ENCODE measurements at places on chromosomes 6 and 20.

GRCh38 chr20:47985092-47985850 lies 200.0 kb upstream of the SULF2 start:
- DNase-seq = no peak

DNA sequence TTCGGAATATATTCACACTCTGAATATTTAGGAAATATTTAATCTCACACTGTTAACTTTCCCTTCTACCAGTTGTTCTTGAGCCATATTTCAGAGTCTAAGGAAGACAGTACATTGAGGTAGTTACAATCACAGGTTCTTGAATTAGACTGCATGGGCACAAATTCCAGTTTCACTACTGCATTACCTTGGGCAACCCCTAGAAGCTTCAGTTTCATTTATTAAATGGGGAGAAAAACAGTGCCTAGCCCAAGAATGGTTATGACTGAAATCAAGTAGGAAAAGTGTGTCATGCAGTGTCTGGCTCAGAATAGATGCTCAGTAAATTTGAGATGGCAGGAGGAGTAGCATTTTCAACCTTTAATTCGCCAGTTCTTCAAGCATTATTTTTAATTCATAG lies 124.5 kb upstream of the SAMD5 start:
- DNase-seq = no peak

- peak; percentile 74 for DNase-seq
Observed at GRCh38 chr6:27630727-27631608, 158.1 kb upstream of the ZNF184 start.

DNA sequence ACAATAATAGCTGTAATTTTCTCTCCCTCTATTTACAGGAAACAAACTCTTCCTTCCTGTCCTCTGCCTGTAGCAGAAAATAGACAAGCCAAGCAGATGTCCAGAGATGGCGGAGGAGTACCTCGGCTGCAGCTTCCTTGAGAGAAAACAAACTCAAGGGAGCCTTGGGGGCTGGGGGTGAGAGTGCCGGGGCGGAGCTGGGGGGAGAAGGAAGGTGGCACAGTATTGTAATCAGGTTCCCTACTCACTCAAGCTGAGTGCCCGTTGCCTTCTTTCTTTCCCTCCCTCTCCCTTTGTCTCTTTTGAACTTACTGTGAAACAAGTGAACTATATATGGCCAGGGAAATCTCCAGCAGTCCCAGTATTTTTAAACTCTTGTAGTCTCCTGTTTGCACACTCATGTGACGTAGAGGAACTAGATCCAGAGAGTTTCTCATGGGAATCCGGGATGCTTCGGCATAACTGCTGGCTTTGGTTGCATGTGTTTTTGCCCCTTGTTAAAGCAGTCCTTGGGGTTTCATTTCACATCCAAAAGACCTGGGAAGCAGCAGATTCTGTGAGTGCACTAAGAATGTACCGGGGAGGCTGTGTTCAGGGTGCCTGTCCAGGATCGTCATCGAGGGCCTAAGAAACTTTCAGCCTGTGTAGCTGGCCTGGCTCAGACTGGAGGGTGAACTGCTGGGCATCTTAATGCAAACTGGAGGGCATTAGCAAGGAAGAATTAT lies 44.6 kb upstream of the HDDC2 start:
- no peak for DNase-seq

GRCh38 chr6:148736774-148737412 lies 9.9 kb upstream of the UST start:
- DNase-seq = no peak

DNA sequence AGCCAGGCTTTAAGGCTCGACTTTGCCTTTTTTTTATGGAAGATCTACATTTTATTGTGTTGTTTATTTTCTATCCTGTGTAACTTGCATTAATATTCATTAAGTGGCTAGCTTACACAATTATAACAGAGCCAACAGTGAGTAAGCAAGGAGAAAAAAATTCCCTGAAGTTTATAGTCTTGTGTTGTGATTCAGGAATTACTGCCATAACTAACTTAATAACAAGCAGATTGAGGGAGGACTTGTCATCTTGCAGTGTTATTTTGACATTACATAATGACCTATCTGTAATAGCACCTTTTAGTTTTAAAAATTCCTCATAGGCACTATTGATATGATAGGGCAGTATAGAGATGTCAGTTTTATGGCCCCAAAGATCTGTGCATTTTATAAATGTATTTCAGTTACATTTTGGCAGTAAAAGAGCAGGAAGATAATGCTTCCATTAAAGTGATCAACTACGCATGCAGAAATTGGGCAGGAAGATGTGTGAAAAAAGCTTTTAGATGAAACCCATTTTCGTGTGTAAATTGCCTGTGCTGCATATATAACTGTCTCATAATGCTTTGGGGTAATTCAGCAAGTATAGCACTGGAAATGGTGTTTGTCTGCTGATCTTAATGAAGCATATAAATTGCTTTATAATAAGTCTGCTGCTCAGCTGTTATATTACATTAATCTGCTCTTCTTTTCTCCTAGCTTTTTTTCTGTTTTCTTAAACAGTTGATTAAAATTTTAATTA lies 123.0 kb downstream of the SMAP1 start:
- DNase-seq = no peak

DNA sequence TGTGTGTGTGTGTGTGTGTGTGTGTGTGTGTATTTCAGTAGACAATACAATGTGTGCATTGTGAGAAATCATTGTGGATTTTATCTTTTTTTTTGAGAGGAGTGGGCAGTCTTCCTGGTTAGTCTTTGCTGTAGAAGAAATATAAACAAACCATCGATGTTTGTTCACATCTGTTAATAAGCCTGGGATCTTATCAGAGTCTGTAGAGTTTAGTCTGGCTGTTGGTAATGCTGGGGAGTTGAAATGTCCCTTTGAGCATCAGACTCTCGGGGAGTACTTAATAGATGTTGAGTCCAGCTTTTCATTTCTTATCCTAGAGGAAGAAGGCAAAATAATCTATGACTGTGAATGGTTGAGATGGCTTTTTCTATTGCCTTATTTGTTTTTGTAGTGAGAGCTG lies 96.6 kb upstream of the SUPT3H start:
- DNase-seq = no peak

DNA sequence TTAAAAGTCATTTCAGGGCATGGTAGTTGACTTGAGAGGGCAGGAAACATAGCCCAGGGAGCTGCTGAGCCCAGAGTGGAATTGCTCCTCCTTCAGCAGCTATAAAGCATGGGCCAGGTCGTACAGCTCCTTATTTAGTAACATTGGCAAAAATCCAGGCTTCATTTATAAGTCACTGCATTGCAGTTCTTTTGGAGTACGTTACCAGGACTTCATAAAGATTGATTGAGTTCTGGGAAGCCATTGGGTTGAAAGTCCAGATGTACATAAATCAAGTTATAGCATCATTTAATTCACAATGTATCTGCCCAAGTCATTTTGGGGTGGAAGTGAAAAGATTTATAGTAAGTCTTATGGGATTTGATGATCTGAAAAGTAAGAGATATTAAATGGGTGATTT lies 53.0 kb upstream of the ANKEF1 start:
- DNase-seq = no peak

DNA sequence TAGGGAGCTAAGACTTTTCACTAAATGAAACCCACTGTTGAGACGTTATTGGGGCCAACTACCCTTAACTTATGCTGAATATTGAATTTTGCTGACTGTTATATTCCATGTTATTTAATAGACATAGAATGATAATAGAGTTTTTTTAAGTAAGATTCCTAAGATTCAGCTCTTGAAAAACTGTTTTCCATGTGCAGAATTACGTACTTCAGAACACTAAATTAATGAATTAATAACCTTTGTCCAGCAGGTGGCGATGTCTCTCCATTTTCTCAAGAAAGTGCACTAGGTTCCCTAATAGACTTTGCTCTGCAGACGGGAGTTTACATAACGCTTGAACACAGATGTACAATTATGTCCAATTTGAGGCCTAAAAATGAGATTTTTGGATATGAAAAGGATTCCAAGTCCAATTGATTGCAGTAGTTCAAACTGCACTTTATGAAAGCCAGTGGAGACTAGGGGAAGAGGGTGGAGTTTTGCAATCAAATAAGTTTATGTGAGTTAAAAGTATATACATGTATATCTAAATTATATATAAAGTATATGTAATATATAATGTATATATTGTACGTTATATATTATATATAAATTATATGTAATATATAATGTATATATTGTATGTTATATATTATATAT lies 282.1 kb downstream of the UST start:
- peak; percentile 95 for DNase-seq

GRCh38 chr6:125421836-125422235 lies 120.1 kb upstream of the HDDC2 start:
- DNase-seq = no peak

GRCh38 chr6:26495281-26495680 lies 4.8 kb upstream of the BTN1A1 start:
- no peak for DNase-seq

DNA sequence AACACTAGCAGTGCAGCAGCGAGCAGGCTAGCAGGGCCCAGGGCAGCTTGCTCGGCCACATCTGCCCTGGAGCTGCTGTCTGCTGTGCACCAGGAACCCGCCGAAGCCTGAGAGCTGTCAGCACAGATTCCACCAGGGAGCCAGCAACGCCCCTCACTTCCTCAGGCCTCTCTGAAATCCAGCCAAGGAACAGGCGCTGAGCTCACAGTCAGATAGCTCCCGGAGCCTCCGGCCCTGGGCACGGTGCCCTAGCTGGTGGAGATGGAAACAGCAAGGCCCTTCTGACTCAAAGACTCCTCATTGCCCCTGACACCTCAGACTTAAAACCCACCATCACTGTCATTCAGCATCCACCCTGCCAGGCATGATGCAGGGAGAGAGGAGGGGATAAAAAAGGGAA lies 839.4 kb downstream of the MAFB start:
- no peak for DNase-seq

DNA sequence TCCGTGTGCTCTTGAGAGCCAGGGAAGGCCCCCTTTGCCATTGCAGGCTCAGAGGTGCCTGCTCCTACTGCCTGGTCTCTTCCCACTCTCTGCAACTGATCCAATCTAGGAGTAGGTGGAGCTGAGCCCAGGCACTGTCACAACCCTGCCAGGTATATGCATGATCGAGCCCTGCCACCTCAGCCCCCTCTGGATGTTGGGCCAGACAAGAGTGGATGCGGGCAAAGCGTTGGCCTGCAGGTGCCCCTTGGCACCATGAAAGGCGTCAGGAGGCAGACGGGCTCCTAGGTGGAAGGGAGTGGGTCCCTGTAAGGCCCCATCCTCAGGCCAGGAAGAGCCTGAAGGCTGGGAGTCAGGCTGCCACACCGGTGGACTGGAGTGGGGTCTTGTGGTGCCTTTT lies 5.9 kb upstream of the OR14J1 start:
- DNase-seq = no peak

DNA sequence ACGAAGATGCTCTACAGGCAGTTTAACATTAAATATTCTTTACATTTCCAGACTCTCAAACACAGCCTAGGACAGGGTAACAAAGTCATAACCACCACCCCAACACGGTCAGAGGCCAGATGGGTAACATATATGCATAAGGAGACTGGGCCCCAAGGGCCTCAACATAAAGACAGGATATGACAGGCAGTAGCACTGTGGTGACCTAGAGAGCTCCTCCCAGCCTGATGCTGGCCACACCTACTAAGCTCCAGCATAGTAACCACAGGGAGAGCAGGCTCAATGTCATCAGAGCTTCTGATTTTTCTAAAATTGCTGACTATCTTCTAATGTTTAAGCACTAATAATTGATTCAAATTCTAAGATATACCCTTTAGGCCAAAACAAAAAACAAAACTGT lies 21.7 kb downstream of the SMLR1 start:
- peak; percentile 40 for DNase-seq

GRCh38 chr20:33541797-33542196 lies 51.9 kb downstream of the CBFA2T2 start:
- DNase-seq = no peak

DNA sequence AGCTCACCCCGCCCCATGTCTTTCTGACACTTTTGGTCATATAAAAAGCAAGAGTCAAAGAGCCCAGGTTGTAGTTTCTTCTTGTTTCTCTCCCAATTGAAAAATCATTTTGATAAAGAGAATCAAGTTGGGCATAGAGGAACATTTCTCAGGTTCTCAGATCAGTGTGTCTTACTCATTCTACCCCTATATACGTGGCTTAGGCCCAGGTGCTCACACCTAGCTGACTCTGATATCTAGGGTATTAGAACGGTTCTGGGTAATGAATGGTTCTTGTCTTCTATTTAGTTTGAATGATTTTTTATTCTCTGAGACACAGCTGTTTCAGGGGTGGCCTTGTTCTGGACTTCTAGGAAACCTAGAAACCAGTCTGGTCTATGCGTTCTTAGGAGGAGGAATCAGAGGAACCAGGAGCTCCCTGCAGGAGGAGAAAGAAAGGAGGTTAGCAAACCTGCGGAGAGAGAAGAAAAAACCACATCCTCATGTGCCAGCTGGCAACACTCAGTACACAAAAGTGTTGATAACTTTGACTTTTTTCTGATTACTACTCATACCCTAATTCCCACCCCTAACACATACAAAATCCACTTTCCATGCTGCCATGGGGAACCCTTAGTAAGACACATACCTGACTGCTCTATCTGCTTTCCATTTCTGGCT lies 178.0 kb downstream of the CLIC5 start:
- peak; percentile 46 for DNase-seq

GRCh38 chr20:62405108-62405980 lies 1.7 kb downstream of the CABLES2 start:
- DNase-seq = peak; percentile 46

GRCh38 chr6:140438346-140438735 lies 1063.9 kb upstream of the CITED2 start:
- no peak for DNase-seq

- no peak for DNase-seq
Observed at GRCh38 chr6:169652896-169653295, 48.9 kb downstream of the WDR27 start.

- no peak for DNase-seq
Observed at GRCh38 chr20:46894579-46894958, at the start of gene EYA2. Gene EYA2, plus strand, starts transcription at chr20:46894843. Its CDS starts 95,168 bp downstream, at chr20:46990011.

DNA sequence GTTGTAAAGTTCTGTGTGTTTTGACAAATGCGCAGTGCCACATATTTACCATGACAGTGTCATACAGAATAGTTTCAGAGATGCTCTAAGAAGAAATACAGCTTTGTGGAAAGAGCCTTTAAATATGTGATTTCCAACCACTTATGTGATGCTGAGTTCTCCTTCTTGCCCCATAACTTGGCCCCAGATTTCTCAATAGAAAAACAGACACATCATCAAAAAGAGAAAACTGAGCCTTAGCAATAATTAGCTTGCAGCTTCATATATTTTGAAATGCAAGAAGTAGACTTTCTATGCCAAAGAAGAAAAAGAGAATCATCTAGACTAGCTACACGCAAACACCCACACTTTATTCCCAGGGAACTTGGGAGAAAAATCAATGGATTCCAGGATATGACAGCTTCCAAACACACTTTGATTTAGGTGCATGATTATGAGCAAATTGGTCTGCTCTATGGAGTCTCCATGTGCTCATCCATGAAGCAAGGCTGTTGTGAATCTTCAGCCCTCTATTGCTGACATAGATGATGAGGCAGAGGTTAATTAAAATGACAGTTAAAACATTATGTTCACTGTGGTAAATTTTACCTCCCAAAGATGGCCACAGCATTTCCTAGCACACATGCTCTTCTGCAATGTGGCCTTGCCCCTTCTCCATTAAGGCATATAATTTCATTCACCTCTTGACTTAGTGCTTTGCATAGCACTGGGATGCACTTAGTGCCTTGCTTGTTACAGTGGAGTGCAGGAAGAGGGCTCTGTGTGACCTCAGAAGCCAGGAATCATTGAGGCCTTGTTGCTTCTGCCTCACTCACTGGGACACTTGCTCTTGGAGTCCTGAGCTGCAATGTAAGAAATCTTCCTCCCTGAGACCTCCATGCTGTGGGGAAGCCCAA lies 174.6 kb downstream of the SYNDIG1 start:
- DNase-seq = no peak
